Mammary microvascular endothelial cell (primary cell): ENCODE measurements at places on chromosomes 7 and 10. TPM values are rescaled to one million over a fixed set of nuclear protein-coding genes. Genes with fewer than 3 reads are reported as not detected.

The STARD3NL gene
- total RNA-seq: 80.8 and 82.3 TPM in 2 replicates

The IKZF1 gene
- total RNA-seq: not detected in 2 replicates

The PDE6C gene
- not detected in 2 replicates for total RNA-seq

The LIPK gene
- not detected in 2 replicates for total RNA-seq

The ASAH2 gene
- total RNA-seq: 0.64 and 1.00 TPM in 2 replicates

The SORCS3 gene
- not detected in 2 replicates for total RNA-seq

The SUGCT gene
- total RNA-seq: 1.6 TPM in 1 of 2 replicates, not detected in the other

The GSDME gene
- total RNA-seq: 32.9 and 34.9 TPM in 2 replicates

The C10orf105 gene
- total RNA-seq: not detected in 2 replicates

The CLCN1 gene
- total RNA-seq: not detected in 2 replicates

The CLRN3 gene
- total RNA-seq: not detected in 2 replicates

The CRYGN gene
- total RNA-seq: 0.05 TPM in 1 of 2 replicates, not detected in the other

The BCL7B gene
- 65.4 and 66.0 TPM in 2 replicates for total RNA-seq

The CYP2C19 gene
- not detected in 2 replicates for total RNA-seq

The RSBN1L gene
- total RNA-seq: 7.7 and 9.5 TPM in 2 replicates

The SH2B2 gene
- 2.5 and 3.5 TPM in 2 replicates for total RNA-seq

The ADCYAP1R1 gene
- not detected in 2 replicates for total RNA-seq

The C7orf33 gene
- not detected in 2 replicates for total RNA-seq

The ASZ1 gene
- total RNA-seq: not detected in 2 replicates

The RELN gene
- total RNA-seq: 25.9 and 27.9 TPM in 2 replicates

The AGBL3 gene
- total RNA-seq: 2.1 and 2.8 TPM in 2 replicates

The C10orf62 gene
- not detected in 2 replicates for total RNA-seq

The CDK14 gene
- 4.7 and 11.4 TPM in 2 replicates for total RNA-seq

The TMEM106B gene
- total RNA-seq: 35.2 and 37.8 TPM in 2 replicates

The ASB10 gene
- total RNA-seq: not detected in 2 replicates

The EPDR1 gene
- 6.3 TPM in 2 replicates for total RNA-seq

The GTF2IRD1 gene
- total RNA-seq: 11.6 and 16.9 TPM in 2 replicates

The C10orf67 gene
- total RNA-seq: not detected in 2 replicates

The FAM13C gene
- total RNA-seq: 0.20 and 0.73 TPM in 2 replicates

The NPFFR1 gene
- not detected in 2 replicates for total RNA-seq

The SYT15 gene
- total RNA-seq: under 0.01 and 0.20 TPM in 2 replicates

The LBX1 gene
- total RNA-seq: not detected in 2 replicates

The CYP2C18 gene
- total RNA-seq: not detected in 2 replicates

The CHAT gene
- total RNA-seq: not detected in 2 replicates

The HEPACAM2 gene
- total RNA-seq: not detected in 2 replicates

The ATRNL1 gene
- not detected in 2 replicates for total RNA-seq

The TUBB8 gene
- 0.13 TPM in 1 of 2 replicates, not detected in the other for total RNA-seq

The FAM25G gene
- total RNA-seq: not detected in 2 replicates

The OR6V1 gene
- total RNA-seq: not detected in 2 replicates
